Activated CD8-positive, alpha-beta T cell treated with anti-CD3 and anti-CD28 coated beads, Interleukin-2, amount 10 ng/mL, durations not matched to agents 7 days and 5 days (primary cell): ENCODE measurements at places on chromosomes 3 and 15. TPM values are rescaled to one million over a fixed set of nuclear protein-coding genes. Genes with fewer than 3 reads are reported as not detected.

- DNase-seq: no peak
Observed at GRCh38 chr15:78417754-78418630, 20.0 kb upstream of the IREB2 start.

DNA sequence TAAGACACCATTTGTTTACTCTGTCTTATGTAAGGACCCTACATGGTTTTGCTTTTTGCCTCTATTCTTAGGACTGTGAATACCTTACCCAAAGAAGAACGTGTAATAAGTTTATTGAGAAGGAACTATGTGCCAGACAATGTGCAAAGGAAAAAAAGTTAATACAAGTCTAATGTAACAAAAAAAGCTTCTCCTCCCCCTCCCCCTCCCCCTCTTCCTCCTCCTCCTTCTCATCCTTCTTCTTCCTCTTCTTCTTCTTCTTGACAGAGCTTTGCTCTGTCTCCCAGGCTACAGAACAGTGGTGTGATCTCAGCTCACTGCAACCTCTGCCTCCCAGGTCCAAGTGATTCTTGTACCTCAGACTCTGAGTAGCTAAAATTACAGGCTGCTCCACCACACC lies 50.9 kb upstream of the MITF start:
- DNase-seq: no peak

Gene SLC9C1
- not detected for total RNA-seq

- DNase-seq: no peak
Observed at GRCh38 chr3:21409401-21409800, 341.6 kb downstream of the ZNF385D start.

DNA sequence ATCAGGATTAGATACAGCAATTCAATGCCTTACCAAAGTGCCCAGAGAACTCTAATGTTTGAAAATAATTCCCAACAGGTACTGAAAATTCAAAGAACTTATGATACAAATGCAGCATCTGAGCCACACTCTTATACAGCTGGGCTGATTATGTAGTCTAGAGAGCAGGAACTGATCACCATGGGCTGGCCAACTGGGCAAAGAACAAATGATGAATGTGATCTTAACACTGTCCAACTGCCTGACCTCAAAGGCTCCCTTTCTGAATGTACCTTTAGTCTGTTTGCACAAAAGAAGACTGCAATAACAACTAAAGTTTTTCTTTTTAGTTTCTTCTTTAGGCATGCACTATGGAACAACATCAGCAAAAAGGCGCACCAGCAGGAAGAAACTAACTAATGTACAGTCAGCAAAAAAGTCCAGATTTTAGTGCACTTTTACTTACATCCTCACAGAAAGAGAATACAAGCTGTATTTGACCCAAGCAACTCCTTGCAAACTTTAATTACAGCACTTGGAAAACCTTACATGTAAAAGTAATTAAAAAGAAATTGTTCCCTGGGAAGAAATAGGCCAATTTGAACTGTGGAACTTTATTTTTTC lies 1095.1 kb downstream of the IGSF11 start:
- no peak for DNase-seq

Gene IQCF5
- total RNA-seq: not detected
